ENCODE measurements at places on chromosomes 4 and X.

DNA sequence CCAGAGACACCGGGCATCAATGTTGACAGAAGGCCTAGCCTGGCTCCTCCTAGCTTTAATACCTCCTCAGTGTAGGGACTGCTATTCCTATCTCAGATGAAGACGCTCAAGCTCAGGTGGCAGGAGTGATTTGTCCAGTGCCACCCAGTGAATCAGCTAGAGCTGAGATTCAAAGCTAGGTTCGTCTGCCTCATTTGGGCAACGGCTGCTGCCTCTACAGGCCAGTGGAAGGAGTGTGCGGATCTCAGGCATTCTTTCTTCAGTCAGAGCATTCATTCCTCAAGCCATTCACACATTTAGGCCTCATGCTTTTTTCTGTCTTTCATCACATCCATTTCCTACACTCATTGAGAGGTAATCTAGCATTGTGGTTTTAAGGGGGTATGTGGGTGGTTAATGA, 7.3 kb downstream of the TSR2 start:
- DNase-seq = no peak

DNA sequence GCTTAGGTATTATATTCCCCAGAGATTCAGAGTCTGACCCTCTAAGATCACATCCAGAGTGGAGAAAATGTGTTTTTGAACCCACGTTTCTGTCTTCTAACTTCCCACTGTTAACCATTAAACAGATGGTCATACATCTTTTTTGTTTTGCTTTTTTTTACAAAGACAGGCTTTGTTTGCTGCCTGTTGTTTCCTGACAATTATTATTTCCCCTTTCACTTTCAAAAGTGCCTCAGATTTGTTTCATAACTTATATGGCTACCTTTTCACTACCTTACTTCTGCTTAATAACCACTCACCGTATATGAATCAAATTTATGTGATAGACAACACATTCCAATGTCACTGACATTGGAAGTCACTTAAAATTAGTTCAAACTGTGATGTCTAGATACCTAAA, 142.2 kb downstream of the HS3ST1 start:
- DNase-seq = no peak

DNA sequence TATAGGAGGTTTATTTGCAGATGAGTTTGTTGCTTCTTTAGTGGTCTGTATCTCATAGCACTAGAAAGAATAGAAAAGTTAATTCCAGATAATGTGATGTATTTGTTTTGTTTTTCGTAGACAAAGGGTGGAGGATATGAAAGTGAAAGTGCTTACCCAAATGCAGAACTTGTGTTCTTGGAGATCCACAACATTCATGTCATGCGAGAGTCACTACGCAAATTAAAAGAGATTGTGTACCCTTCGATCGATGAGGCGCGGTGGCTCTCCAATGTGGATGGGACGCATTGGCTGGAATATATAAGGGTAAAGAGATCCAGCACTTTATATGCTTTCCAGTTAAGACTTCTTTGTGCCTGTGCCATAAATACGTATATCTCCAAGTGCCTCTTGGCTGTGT, 43.3 kb downstream of the MTMR1 start:
- no peak for DNase-seq

- no peak for DNase-seq
These were observed 153.5 kb downstream of the CAMK2D start for GRCh38 chr4:113607998-113608397.

DNA sequence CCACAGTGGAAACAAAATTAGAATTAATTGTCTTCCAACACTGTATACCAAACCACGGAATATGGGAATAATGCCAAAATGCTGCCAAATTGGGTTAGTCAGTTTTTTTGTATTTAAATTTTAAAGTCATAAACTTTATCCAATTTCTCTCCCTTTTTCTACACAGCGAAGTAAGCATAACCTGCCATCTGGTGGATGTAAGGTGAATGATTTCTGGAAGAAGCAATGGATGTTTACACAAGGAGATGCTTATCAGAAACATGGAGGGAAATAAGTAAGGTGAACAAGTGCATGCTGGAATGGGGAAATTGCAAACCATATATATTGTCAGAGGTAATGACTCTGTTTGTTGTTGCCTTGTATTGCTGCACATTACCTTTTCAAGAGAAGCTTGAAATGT, 691.9 kb downstream of the TECRL start:
- peak; percentile 3 for DNase-seq

DNA sequence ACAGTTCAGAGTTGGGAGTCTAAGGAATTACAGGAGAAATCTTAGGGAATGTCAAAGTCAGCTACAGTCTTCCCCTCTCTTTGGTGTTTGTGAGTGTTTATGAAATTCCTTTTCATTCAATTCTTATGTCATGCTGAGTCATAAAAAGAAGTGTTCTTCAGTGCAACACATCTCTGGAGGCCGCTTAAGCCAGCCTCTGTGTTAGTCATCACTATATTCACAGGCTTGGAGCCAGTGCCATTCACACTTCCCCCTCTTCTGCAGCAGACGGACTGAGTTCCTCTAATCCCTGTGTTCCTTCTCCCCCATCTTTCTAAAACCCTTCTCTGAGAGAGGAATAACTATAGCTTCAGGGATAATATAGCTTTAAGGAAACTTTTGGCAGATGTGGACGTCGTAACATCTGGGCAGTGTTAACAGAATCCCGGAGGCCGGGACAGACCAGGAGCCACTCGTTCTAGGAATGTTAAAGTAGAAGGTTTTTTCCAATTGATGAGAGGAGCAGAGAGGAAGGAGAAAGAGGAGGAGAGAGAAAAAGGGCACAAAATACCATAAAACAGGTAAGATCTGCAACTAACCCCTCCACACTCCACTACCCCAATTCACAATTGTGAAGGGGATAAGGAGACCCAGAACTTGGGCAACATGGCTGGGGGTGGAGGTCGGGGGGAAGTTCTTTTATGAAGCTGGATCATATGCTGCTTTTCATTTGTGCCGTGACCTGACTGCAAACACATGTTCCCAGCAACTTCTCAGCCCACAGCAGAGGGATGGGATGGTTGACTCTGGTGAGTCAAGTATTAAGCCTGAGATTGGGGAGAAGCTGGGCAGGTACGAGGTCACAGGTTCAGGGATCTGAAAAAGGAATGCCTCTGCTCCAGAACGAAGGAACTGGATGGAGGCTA, at the start of gene SRPX2:
SRPX2 (plus strand) TSS at position 244 of the 905 bp plus-strand sequence. CDS start 2,124 bp downstream, outside the sequence.
- DNase-seq = no peak

DNA sequence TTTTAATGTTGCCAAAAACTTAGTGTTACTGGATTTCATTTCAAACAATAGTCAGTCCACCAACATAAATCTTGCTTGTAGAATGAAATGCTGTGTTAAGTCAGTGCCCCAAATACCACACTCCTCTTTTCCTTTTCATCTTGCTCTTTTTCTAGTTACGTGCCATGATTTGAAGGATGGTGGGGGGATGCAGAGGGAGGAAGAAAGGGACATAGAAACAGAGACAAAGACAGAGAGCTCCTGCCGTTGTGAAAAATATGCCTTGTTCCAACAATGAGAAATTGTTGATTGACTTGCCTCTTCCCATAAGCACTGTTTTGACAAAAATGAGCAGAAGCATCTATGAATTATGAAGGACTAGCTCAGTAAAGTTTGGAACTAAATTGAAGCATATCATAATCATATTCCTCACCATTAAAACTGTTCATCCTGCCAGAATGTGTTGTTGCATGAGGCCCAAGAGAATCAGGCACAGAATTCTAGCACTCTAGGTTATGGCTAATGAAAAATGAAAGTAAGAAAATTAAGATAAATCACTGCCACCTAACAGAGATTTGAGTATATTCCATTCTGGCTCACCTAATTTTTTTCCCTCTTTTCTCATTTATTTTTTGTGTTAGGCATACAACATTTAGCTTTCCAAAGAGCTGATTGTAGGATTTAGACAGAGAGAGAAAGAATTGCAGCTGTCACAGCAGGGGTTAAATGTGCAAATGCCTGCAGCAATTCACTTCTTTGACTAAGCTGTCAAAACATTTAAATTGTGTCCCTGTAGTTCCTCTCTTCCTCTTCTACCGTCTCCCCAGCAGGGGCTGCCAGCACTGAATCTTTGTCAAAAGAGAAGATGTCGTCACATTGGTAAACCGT, 111.6 kb upstream of the PTPN13 start:
- peak; percentile 88 for DNase-seq

DNA sequence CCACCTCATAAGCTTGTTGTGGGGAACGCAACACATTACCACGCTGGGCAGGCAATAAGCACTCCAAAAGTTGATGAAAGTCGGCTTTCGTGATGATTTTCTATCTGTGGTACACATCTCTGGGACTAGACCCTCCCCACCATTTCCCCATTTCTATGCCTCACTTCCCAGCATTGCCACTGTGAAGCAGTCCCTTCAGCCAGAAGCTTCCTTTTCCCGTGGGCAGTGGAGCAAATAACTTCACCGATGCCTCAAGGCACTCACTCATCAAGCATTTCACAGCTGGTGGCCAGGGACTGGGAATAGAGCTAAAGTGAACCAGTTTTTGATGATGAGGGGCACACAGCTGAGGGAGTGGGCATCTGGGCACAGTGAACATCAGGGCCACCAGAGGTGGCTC, 18.9 kb downstream of the C4orf50 start:
- DNase-seq = no peak

DNA sequence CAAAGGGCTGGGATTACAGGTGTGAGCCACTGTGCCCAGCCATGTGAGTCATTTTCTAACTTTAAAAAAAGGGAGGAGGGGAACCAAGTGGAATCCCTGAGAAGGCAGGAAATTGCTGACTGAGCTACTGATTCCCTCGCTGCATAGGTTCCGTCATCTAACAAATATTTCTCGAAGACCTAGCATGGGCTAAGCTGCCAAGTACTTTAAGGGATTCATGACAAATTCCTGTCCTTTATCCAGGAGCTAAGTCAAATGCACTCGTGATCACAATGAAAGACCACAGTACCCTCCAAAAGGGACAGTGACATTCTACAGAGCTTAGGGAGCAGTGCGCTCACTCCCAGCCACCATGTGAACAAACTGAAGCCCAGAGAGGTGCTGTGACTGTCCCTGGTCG, 33.2 kb upstream of the MAN2B2 start:
- DNase-seq = no peak

DNA sequence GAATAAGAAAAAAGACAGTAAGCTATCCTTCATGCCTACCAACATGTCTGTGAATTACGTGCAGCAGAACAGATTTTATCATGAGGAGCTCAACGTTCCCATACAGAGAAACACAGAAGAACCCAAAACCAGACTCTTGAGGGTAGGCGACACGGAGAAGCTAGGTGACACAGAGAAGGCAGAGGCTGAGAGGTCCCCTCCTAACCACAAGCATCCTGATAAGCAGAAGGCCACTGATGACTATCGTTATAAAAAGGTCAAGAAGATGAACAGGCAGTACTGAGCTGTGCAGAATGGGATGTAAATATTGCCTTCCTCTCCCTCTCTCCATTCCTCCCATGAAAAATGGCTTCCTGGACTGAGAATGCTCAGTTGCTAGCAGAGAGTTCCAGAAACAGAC, 350.2 kb upstream of the BOD1L1 start:
- DNase-seq = no peak

DNA sequence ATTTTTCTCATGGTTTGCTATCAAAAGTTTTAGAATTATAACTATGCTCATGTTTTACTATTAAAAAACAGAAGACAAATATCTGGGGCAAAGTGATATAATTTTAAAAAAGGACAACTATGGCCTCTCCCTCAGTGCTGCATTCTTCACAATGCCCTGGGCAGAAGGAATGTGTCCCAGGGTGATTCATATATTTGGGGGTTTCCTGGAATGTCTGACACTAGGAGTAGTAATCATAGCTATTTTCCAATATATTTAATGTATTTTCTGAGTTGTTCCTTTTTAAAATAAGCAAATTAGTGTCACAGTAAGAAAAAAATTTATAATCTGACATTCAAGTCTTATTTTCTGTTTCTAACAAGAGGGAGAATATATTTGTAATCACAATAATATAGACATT, 281.7 kb downstream of the UNC5C start:
- DNase-seq = no peak

DNA sequence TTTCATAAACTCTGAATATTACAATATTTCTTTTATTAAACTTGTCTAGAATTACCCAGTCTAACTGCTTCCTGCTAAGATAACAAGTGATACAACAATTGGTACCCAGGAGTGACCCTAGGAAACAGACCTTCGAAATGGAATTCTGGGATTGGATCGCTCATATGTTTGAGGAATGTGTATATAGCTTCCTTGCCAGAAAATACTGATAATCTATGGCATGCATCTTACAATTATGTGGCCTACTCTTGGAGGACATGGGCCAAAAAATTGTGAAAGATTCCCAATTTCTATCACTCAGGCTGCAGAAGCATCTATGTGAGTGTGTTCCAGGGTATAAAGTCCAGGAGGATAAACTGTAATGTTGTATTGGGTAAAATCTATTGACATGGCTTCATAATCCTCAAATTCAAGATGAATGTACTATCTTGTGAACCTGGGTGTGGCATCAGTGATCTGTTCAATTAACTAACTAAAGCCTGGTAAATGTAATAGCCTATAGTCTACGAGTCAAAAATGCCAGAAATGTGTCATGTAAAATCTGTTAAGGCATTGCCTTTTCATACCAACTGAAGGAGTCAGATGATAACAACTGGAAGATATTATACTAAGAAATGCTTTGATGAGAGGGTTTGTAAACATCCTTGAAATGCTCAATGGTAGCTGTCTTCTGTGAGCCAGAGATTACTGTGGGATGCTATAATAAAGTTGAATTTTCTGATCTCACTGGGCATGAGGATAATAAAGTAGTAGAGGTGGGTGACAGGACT, 1499.3 kb downstream of the PCDH7 start:
- no peak for DNase-seq

- no peak for DNase-seq
These were observed 25.7 kb downstream of the SH3RF1 start for GRCh38 chr4:169245061-169245460.

GRCh38 chrX:54452920-54453319, 12.7 kb downstream of the TSR2 start:
- no peak for DNase-seq

DNA sequence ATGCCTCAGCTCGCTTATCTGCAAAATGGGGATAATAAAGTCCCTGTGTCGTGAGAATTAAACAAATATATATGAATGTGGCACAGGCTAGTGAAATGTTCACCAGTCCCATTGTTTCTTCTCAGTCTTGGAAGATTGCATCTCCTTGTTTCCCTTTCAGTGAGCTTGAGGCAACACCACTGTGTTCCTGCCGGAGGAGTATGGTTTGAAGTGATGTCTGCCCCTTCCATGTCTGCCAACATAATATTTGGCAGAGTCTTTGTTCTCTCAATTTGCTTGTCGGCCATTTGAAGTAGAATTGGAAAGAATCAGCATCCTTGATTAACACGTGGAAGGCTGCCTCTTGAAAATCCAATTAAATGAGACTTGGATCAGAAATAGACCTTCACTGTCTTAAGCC, 1088.5 kb upstream of the INTU start:
- no peak for DNase-seq

- DNase-seq = no peak
These were observed 175.2 kb downstream of the ADGRL3 start for GRCh38 chr4:61375301-61375700.

DNA sequence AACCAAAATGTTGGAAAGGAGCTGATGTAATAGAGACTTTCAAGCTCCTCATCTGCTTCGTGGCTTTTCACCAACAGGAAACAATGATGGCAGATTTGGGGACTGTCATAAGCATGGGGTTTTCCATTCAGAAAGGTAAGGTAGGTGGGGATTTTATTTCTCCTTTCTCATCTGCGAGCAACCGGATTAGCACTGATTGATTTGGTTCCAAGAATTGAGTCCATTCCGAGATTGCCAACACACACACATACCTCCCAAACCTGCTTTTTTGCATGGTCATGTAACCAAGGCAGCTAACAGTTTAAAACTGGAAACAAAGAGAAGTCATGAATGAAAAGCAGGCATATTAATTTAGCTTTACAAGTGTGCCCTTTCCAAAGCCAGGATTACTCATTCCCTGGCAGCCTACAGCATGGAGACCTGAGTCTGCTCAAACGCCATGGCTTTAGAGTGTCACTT, 63.0 kb upstream of the LNX1 start:
- DNase-seq = no peak

Data from neuronal stem cell (in vitro differentiated cells).